ENCODE measurements at places on chromosomes 1 and 21.
A peak's percentile ranks its signal among the peaks of the same experiment; 100 is the strongest.

DNA sequence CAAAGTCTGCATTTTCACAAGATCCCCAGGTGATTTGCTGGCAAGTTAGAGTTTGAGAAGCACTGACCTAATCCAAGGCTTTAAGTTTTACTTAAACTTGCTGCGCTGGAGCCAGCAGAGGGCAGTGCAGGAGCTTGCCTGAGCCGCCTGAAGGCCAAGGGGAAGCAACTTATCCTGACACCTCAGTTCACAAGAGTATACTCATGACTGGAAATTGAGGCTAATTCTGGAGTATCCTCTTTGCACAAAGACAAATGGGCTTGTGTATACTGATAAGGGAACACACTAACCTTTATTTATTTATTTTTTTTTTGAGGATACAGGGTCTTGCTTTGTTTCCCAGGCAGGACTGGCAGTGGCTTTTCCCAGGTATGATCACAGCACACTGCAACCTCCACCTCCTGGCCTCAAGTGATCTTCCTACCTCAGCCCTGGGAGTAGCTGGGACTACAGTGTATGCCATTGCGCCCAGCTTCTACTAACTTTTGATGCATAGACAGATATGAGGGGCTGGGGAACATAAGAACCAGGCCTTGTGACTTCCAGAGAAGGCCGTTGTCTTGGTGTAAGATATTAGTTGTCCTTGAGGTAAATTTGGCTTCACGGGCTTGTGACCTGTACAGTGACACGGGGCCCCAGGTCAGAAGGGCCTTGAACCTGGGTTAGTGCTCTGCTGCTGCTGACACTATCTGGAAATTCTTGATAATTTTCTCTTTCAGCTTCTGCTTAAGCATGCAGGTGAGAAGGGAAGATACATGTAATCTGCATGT lies 29.0 kb upstream of the SLAMF1 start:
- peak; percentile 75 for DNase-seq

DNA sequence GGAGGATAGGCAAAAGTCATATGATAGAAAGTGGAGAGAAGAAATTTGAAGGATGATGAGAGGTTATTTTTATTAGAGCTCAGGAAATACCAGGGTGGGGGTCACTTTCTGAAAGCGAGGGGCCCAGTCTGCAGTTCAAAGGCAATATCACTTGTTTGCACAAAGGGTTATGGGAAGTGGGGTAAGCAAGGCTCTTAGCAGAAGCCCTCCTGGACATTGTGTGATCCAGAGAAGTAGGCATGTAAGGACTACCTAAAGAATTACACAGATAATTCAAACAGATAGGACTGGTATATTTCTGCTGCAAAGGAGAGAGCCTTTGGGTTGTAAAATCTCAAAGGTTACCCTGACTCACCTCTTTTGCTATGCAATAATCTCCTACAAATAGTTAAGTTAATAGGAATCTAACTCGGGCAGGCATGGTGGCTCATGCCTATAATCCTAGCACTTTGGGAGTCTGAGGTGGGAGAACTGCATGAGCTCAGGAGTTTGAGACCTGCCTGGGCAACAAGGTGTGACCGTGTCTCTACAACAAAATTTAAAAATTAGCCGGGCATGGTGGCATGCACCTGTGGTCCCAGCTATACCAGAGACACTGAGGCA lies 25.2 kb upstream of the PRRC2C start:
- no peak for DNase-seq

GRCh38 chr1:207031632-207032264 lies 808 bp downstream of the C1orf116 start:
- DNase-seq: no peak

- DNase-seq: peak; percentile 37
These were observed 1.9 kb upstream of the IRF2BP2 start for GRCh38 chr1:234611847-234612351.

DNA sequence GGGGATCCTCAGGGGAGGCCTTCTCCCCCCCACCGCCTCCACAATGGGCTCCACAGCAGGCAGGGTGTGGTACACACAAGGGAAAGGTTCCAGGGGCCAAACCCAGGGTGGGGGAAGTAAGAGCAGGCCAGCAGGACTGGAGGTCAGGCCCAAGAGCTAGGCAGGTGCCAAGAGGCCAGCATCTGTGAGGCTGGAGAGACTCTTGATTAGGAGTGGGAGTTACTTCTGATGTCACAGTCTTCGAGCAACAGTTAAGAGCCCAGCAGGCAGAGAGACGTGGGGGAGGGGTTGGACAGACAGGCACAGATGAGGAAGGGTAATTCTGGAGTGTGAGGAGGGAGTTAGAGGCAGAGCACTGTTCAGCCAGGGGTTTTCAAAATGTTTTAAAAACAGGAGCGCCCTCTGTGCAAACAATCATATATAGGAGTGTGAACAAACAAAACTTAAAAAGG lies 55.8 kb downstream of the SLC9A1 start:
- DNase-seq: no peak
